ENCODE measurements at places on chromosomes 7 and 10. TPM values are rescaled to one million over a fixed set of nuclear protein-coding genes. Genes with fewer than 3 reads are reported as not detected.

SFXN4 gene
- 34.1 TPM for total RNA-seq

ACTL6B gene
- total RNA-seq = not detected

KCP gene
- total RNA-seq = 0.08 TPM

SUN3 gene
- total RNA-seq = not detected

LIPK gene
- total RNA-seq = not detected

POM121 gene
- total RNA-seq = 8.5 TPM

MALRD1 gene
- total RNA-seq = 0.37 TPM

SLIT1 gene
- under 0.01 TPM for total RNA-seq

RBM20 gene
- total RNA-seq = 0.08 TPM

MET gene
- total RNA-seq = 39.9 TPM

GRCh38 chr7:98860071-98860470, 9.7 kb downstream of the TMEM130 start:
- DNase-seq = no peak

GRCh38 chr7:134016942-134017303, 110.2 kb upstream of the LRGUK start:
- DNase-seq = no peak

GRCh38 chr10:115214829-115215228, 121.7 kb downstream of the ATRNL1 start:
- DNase-seq = no peak

DNA sequence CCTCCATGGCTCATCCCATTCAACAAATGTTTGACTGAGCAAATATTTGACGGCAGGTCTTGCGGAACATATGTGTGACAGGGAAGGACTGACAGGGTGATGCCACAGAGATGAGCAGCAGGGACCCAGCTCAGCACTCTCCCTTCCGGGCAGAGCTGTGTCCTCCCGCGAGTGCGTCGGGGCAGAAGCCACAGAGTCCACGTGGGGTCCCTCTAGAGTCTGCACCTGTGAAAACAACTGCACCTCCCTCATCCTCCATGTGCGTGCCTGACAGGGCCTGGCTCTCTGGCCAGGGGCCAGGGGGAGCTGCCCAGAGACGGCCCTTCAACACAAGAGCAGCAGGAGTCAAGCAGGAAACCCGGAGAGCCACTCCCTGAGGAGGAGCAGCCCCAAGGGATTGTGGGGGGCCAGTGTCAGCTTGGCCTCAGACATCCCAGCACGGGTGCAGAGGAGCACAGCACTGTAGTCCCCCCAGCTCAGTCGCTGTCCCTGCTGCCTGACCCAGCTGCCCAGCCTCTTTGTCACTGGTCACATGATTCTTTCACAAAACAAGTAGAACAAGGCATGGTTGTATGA, 83.6 kb upstream of the TMEM72 start:
- DNase-seq = no peak

DNA sequence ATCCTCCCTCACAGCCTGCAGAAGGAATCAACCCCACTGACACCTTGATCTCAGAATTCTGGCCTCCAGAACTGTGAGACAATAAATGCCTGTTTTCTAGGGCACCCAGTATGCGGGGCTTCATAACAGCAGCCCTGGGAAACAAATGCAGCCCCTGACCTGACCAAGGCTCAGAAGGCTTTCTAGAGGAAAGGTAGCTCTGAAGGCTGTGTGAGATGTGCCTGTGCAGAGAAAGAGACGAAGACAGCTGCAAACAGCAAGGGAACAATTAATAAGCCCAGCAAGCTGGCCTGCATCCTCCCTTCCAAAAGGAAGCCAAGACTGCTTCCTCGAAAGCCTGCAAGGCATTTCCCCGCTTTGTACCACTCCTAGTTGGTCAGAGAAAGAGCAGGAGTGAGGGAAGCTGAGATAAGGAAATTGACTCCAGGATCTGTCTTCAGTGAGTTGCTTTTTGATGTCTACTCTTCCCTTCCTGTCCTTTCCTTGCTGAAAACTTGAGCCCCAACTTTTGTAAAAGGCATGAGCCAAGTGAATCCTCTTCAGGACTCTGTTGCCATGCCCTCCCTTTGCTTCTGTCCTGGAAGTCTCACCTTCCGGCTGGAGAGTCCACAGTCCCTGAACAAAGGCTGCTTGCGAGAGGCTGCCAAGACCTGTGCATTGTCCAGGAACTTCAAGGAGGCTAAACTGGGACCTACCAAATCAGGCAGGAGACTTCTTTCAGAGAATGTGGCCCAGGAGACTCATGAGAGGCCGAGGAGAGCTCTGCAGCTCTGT, 71.2 kb upstream of the ARID5B start:
- no peak for DNase-seq

DNA sequence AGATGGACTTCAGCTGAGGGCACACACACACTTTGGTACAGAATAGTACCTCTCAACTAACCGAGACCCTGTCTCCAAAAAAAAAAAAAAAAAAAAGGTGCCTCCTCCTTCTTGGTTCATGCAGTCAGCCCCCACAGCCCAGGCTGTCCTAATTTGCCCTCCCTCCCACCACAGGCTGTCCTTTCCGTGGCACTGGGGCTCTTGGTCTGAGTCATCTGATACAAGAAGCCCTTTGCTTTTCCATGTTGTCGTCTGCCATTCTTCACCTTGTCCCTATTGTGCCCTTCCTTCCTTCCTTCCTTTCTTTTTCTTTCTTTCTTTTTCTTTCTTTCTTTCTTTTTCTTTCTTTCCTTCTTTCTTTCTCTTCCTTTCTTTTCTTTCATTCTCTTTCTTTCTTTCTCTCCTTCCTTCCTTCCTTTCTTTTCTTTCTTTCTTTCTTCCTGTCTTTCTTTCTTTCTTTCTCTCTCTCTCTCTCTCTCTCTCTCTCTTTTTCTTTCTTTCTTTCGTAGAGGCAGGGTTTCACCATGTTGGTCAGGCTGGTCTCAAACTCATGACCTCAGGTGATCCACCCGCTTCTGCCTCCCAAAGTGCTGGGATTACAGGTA, 96.0 kb upstream of the IKZF1 start:
- DNase-seq = no peak

DNA sequence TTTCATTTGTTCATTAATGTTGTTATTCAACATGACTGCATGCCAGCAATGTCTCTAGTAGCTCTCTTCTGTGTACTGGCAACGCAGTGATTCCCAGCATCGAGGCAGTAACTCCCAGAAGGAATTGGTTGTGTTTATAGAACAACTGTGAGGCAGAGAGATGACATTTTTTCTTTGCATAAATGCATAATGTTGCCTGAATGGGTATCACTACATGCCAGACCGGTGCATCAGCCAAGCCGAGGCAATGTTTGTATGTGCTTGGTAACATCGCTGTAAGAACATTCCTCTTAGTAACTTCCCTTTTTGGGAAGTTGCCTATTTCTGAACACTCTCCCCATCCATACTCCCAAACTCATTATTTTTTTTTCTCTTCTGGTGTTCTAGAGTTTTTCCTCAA, 182.9 kb downstream of the HTR7 start:
- DNase-seq = no peak

DNA sequence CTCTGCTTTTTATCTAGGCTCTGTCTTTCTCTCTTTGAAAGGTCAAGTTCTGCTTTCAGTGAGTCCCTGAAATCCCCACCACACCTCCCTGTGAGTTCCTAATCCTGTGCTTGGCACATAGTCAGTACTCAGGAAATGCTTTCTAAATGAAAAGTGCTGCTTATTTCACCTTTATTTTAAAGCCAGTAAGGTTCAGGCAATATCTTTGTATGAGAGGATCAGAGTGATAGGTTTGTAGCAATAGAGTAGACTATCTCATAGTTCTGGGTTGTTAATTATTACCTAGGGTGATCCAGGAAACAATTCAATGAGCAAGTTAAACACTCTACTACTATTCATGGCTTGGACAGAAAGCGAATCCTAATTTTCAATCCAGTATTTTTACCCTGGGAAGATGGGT, 7.4 kb upstream of the LAMB1 start:
- DNase-seq = no peak

DNA sequence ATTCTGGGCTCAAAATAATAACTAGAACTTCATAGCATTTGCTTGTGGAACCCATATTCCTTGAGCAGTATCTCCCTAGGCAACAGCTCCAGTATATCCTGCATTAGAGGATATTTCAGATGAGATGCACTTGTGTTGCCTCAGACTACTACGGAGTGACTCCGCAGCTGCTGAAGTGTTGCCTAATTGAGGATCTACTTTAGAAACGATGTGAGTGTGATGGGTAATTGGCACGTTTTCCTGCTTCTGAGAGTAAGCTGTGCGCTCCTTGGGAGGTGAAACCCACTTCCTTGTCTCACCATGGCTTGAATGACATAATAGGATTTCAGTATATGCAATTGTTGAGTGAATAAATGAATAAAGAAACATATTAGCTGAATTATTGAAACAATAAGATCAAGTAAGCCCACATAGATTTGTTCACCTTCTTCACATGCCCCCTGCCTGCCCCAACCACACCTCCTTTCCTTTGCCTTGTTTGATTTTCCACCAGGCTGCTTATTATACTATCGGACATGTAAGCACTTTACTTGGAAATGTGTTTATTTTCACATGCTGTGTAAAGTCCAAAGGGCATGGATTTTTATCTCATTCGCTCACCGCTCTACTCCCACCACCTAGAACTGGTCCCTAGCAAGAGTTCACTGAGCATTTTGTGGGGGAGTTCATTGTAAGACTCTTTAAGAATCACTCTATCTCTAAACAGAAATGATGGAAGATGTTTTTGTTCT, 303.8 kb downstream of the KCNMA1 start:
- DNase-seq = no peak

GRCh38 chr10:46525177-46525823, 31.2 kb downstream of the GPRIN2 start:
- no peak for DNase-seq

- DNase-seq = no peak
These were observed 2.4 kb upstream of the EVX1 start for GRCh38 chr7:27240015-27240731.

- DNase-seq = no peak
These were observed 296.0 kb upstream of the MKI67 start for GRCh38 chr10:128422190-128422589.

GRCh38 chr10:86284355-86285105, 82.1 kb downstream of the GRID1 start:
- peak; percentile 20 for DNase-seq

- no peak for DNase-seq
These were observed 5.8 kb upstream of the UPP1 start for GRCh38 chr7:48083114-48083830.

DNA sequence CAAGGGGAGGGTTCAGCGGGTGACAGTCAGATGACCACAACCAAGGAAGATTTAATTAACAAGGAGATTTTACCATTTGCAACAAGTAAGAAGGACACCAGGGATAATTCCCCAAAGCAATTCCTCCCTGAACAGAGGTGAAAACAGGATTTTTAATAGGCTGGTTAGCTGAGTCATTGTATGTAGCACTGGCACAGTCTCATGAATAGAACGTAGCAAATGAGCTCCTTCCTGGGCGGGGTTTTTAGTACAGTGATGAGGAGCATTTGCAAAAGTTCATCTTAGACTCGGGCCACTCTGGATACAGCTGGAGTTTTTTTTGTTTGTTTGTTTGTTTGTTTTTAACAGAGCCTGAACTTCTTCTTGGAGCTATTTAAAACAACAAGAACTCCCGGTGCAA, 39.0 kb downstream of the TAC1 start:
- DNase-seq = no peak

Measured in liver (tissue), 10 donors.